Stimulated activated CD4-positive, alpha-beta T cell treated with anti-CD3 and anti-CD28 coated beads, Interleukin-4, amount 100 ng/mL, for 48 hours (primary cell): ENCODE measurements at places on chromosomes 4 and X.

- no peak for DNase-seq
These were observed 5.4 kb upstream of the FATE1 start for GRCh38 chrX:151710457-151710856.

DNA sequence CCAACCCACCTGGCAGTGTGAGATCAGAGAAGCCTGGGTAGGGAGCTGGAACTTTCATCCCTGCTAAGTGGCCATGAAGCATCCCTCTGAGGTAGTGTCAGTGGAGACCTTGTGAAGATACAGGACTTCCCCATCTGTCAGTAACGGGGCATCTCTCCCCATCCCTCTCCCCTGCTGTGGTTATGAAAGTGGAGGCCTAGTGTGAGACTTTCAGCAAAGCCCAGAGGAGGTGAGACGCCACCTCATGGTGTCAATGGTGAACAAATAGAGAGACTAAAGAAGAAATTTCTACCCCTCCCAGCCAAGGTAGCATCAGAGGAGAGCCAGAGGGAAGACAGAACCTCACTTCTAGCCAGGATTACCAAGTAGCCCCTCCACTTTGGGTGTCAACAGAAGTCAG, 150.2 kb downstream of the VEGFC start:
- no peak for DNase-seq

GRCh38 chr4:163544407-163545038, 50.0 kb downstream of the TMA16 start:
- peak; percentile 42 for DNase-seq

GRCh38 chr4:185573651-185574199, 38.4 kb upstream of the PDLIM3 start:
- DNase-seq: no peak

- DNase-seq: peak; percentile 32
These were observed 36.9 kb downstream of the NLGN3 start for GRCh38 chrX:71181558-71181909.

GRCh38 chr4:127709456-127709855, 20.7 kb upstream of the SLC25A31 start:
- no peak for DNase-seq

DNA sequence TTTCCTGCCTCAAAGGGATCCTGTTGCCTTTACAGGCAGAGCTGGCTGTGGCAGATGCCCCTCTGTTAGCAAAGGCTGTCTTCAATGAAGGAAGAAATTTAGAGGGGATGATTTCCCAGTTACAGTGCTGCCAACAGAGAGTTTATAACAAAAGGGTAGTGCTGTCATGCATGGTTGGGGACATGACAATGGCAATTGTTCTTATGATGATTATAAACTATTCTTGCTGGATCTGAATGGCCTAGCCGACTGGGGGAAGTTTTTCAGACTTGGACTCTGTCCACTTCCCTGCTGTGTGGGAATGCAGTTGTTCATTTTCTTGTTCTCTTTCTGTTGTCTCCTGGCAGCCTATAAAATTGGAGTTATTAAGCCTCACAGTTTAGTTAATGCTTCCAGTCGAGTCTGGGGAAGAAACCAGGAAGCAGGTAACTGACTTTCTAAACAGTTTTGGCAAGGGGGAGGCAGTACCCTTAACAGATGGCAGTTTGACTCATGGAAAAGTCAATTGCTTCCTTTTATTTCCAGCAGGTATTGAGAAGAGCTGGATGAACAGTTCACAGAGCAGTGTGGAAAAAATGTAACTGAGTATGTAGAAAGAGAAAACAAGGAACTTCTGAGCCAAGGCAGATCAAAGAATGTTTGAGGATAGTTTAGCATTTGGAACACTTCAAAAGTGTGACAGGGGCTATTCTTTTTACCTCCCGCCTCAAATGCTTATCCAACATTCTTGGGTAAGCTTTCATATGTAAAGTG, 582.6 kb downstream of the RAPGEF2 start:
- DNase-seq: no peak

DNA sequence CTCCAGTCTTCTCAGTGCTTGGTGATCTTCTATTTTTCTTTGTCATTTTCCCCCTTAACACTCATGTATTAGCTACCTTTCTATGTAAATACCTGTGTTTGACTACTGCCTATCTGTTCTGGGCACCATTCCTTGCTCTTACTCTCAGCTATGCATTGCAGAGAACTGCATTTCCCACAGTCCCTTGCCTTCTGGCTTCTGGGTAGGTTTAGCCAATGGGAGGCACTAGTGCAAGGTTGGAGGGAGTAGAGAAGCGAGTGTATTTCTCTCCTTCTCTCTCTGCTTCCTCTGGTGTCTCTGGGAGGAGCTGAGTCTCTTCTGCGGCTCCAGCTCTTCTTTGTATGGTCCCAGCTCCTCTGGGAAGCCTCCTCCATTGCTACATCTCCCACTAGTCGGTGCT, 50.5 kb downstream of the CWH43 start:
- no peak for DNase-seq

- DNase-seq: no peak
These were observed 18.4 kb downstream of the IL21 start for GRCh38 chr4:122602277-122603142.

GRCh38 chr4:121339307-121339706, 41.5 kb downstream of the QRFPR start:
- DNase-seq: no peak

DNA sequence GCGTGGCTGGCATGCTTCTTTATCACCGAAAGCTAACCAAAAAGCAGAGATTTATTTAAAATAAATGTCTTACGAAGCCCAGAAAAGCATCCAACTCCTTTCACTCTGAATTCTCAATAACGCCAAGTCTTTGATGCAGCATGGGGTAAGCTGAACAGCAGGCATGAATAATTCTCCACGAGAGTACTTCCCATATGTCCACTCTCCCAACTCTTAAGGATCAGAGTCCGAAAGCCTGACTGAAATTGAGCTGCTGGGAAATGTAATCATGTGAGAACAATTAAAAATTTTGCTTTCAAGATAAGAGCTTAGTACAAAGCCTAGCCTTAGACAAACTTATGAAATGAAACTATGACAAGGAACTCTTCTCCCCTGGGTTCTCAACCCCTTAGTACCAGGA, 7.5 kb upstream of the SLC39A8 start:
- DNase-seq: no peak

DNA sequence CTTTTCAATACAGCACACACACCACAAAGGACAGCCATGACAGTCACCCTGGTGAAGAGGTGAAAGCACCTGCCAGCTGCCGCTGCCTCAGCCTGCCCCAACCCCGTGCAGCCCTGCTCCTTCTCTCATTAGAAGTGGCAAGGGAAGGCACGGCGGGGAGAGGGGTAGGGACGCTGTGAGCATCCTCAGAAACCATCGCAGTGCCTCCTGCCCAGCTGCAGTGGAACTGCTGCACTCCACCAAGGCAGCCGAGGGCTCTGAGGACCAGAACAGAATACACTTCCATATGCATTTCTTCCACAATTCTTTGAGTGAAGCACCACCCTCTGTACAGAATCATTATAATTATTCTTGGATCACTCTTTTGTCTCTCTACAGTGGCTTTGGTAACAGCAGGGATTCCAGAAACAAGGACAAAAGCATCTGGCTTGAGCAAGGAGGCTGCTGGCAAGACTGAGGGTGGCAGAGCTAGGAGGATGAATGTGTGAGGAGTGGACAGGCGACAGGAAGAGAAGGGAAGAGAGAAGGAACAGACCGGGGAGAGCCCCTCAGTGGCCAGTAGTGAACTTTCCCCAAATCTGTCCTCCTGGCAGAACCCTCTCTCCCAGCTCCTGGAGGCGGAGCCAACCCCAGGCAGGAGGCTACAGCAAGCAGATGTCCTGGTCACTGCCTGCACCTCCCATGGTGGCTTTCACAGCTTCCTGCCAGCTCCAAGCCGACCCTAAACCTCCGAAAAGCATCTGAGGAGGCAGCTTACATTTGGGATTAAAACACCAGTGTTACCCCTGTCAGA, 73.2 kb downstream of the MTNR1A start:
- no peak for DNase-seq

- no peak for DNase-seq
These were observed 984.6 kb upstream of the TENM3 start for GRCh38 chr4:181258569-181258968.

GRCh38 chrX:130118441-130119311, 8.4 kb upstream of the ELF4 start:
- DNase-seq: no peak

DNA sequence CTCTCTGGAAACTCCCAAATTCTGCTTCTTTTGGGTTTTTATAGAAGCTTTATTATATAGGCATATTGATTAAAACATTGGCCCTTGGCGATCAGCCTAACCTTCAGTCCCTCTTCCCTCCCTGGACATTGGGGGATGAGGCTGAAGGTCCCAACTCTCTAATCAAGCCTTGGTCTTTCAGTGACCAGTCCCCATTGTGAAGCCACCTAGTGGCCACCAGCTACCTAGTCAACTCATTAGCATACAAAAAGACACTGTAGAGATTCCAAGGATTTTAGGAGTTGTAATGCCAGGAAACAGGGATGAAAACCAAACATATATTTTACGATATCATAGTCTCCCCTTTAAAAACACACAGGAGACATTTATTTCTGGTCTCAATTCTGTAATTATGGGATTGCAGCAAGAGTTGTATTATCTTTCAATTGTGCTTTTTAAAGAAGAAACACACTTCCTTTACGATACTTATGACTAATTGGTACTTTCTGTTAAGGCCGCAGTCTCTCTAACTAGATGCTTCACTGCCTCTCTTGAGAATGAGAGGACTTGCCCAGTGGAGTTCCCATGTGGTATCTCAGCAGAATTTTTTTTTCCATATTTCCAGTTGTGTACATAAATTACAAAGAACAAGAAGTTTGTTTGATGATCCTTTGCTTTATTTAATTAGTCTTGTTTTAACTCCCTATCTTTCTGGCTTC, 58.2 kb downstream of the WDR17 start:
- no peak for DNase-seq

DNA sequence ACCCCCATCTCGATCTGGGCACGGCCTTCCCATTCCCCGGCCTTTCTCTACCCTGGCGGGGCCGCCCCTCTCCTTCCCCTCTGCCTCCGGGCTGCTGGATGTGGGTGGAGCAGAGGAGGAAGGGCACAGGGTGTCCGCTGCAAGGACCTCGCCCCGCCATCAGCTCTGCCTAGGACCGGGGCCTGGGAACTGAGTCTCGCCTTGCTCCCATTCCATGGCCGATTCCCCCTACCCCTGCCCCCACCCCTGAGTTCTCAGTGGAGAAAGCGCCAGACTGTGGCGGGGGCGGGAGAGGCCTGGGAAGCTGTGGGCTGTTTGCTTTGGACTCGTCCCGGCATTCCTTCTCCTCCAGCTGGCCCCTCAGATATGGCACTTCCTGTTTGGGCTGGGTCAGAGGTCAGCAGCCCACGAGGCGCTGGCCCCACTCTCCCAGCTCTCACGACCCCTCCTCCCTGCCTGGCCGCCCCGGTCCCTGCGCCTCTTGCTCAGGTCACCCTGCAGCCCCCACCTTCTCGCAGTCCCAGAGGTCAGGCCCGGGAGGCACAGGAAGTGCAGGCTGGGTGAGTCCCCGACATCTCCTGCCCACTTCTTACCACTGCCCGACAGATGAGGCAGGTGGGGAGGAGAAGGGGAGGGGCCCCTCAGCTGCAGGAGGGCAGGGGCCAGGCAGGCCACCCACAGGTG, 6.4 kb upstream of the BGN start:
- DNase-seq: no peak

GRCh38 chrX:123322536-123322935, 138.5 kb downstream of the GRIA3 start:
- DNase-seq: no peak

DNA sequence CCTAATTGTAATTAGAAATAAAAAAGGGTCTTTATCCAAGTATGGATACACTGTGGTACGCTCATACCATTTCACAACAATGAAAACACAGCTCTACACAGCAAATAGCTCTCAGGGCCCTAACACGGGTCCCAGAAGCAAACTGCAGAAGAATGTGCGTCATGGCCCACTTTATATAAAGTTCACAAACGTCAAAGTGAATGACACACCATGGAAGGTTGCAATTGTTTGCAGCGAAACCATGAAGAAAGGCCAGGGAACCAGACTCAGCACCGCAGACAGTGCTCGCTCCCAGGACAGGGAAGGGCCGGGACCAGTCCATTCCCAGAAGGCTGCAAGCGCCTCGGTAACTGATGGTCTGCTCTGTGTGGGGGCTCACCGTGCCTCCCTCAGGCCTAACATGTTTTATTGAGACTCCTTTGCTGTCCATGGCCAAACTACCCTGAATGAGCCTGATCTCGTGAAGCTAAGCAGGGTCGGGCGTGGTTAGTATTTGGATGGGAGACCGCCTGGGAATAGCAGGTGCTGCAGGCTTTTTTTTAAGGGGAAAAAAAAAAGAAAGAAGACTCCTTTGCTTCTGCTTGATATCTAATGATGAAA, 47.8 kb downstream of the ACOX3 start:
- no peak for DNase-seq

DNA sequence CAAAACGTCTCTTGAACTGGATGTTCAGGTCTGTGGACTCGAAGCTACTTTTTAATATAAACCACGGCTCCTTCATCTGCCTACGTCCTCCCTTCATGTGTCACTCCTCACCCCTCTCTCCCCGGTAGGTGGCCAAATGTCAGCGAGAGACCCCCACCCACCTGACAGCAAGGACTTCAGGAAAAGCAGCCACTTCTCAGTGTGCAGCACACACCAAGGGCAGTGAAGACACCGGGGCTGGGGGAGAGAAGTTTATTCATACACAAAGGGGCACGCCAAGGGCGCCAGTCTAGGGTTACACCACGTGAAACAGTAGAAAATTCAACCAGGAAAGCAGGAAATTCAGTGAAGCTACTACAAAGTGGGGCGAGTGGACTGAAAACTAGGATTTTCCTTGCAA, 181.2 kb downstream of the AFAP1 start:
- DNase-seq: no peak

GRCh38 chr4:71283642-71284257, 55.1 kb upstream of the SLC4A4 start:
- DNase-seq: no peak

- no peak for DNase-seq
These were observed 94.5 kb upstream of the EOLA2 start for GRCh38 chrX:150032742-150033141.

GRCh38 chr4:11805842-11806241, 377.1 kb upstream of the HS3ST1 start:
- no peak for DNase-seq

GRCh38 chr4:184958127-184958922, 60.0 kb upstream of the HELT start:
- DNase-seq: no peak
